ENCODE measurements at places on chromosomes 5 and 9. TPM values are rescaled to one million over a fixed set of nuclear protein-coding genes. Genes with fewer than 3 reads are reported as not detected.

The C1QTNF2 gene
- 21.0 TPM for polyA plus RNA-seq

The GALT gene
- polyA plus RNA-seq, result 46.6 TPM

The HRCT1 gene
- 0.83 TPM for polyA plus RNA-seq

The CYLC2 gene
- polyA plus RNA-seq, result not detected

The GFI1B gene
- polyA plus RNA-seq, result 0.56 TPM

Measured in hindlimb muscle (tissue), 1 donor.